ENCODE measurements at places on chromosomes 4 and X.

- DNase-seq: no peak
Measured at GRCh38 chr4:140930011-140930410, 173.8 kb upstream of the TBC1D9 start.

DNA sequence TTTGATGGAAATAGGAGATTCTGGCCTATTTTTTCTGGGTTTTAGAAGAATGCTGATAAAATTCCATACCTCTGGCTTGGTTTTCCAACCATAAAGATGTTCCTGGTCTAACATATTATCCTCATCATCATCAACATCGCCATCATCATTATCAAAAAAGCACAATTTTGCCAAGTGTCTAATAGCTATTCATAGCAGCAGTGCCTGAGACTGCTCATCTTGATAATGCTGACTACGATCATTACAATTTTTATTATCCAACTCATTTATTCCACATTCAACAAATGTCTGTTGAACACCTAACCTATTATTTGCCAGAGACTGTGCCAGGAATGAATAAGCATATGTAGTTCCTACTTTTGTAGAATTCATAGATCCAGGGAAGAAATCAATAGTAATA, 303.5 kb upstream of the GATB start:
- no peak for DNase-seq

GRCh38 chrX:71543316-71543715, 10.4 kb downstream of the OGT start:
- peak; percentile 67 for DNase-seq

DNA sequence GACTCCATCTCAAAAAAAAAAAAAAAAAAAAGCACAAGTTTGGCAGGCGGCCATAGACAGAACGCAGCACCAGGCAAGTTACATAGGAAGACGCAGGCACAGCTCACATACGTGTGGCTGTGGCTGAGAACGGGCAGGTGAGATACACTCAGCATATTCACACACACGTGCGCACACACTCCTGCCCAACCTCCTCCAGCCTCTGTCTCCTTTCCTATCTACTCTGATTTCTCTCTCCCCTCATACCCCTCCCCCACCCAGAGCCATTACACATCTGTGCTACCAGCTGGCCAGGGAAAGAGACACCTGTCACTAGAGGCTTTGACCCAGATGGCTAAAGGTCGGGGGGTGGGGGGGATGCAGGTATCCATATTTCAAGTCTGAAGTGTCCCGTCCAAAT, 2.2 kb upstream of the SLC38A5 start:
- no peak for DNase-seq

DNA sequence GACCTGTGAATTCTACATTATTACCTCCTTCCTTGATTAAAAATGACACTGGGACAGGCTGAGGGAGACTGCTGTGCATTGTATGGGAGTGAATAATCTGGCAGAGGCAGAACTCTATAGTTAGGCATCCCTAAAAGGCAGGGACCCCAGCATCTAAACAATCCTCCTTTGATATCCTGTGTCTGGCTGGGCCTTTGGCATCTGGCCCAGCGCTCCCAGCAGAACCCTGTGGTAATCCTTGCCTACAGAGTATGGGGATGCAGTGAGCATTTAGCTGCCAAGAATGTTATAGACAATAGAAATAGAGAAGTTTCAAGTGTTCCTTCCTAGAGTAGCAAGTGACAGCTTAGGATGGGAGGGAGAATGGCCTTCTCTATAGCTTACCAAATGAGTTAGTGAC, 38.5 kb downstream of the ZCCHC12 start:
- DNase-seq: no peak

DNA sequence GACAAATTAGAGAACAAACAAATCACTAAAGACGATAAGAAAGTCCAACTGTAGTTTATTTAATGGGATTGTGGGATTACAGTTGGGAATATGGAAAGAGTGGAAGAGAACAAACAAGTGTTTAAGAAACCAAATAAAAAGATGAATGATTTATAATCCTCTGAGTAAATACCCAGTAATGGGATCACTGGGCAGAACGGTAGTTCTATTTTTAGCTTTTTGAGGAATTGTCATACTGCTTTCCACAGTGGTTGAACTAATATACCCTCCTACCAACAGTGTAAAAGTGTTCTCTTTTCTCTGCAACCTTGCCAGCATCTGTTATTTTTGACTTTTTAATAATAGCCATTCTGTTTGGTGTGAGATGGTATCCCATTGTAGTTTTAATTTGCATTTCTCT, 15.0 kb downstream of the C4orf51 start:
- no peak for DNase-seq

DNA sequence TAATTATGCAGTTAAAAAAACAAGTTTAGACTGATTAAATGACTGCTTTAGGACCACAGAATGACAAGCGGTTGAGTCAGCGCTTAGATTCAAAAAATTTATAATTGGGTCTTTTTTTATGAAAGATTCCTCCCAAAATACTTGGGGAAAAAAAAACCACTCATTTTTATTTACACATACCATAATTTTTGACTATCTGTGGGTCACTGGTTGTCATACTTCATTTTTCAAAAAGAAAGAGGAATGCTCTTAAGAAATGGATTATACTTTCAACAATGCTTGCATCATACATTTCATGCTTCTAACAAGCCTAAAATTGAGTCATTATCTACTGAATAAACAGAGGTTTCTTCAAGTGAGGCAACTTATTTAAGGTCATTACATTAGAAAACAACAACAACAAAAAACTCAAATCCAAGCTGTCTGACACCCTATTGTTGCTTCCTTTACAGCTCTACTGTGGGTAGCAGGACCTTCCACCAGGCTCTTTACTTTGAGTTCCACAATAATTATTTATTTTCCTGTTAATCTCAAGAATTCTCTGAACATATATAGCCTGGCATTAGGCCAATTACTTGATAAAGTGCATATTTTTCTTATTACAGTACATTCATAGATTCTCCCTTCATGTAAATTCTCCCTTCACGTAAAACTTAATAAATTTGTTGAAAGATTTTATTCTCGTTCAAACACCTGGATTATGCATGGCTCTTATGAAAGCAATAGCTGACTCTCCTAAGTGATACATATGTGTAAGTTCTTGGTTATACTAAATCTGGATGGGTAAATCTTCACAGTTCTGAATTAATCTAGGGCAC, 445.5 kb downstream of the PCDH10 start:
- no peak for DNase-seq

DNA sequence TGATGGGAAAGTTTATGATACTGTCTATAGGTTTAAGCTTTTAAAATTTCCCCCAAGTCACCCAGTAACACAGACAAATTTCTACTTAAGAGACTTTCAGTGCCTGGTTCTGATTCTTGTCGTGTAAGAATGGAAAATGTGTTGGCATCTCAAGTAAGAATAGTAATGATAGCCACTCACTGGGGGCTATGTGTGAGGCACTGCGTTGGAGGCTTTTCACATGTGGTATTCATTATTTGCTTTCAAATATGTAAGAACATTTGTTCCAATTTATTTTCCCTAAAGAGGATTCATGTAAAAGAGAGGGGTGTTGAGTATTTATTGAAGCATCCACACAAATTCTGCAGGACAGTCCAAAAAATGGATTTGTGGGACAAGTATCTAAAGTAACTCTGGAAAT, 143.6 kb downstream of the FNIP2 start:
- DNase-seq: no peak

DNA sequence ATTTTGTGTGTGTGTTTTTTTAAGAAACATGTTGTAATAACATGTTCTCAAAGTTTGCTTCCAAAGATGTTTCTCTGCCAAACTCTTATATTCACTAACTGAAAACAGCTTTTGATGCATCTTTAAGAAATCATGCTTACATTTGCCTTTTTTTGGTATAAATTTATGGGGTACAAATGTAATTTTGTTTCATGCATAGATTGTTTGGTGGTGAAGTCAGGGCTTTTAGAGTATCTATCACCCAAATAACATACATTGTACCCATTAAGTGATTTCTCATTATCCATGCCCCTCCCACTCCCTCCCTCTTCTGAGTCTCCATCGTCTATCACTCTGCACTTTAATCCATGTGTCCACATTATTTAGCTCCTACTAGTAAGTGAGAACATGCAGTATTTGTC, 30.8 kb downstream of the SPINK2 start:
- DNase-seq: no peak

GRCh38 chr4:75718529-75718928, 5.8 kb upstream of the USO1 start:
- DNase-seq: no peak

DNA sequence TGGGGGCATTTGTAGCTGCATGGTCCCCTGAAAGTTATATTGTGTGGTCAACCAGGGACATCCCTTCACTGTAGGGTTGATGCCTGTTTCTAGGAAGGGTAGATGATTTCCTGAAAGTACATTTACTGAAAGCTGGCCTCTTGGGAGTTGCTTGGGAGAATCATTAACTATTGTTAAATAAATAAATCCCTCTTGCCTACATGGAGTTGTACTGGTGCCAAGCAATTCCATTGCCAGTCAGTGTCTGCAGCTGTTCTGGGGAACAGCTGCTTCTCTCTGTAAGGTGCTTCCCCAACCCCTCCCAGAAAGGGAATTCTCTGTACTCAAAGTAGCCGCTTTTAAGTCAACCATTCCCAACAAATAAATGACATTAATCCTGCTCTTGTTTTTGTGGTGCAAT, 51.1 kb downstream of the C4orf51 start:
- DNase-seq: no peak

DNA sequence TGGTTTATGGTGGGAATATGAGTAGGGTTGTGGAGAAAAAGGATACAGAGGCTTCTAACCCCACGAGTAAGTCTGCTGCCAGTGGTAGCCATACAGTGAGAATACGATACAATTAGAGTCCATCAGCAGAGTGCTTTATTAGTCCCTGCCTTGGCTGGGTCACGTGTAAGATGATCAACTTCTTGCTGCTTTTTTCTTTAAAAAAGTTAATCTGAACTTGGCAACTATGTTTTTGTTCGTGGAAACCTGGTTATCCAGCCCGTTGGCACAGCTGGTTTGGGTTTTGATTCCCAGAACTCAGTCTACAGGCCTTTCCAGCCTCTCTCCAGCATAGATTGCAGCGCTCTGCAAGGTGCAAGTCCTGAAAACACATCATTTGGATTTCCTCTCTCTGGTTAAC, 53.1 kb upstream of the LSM6 start:
- no peak for DNase-seq

GRCh38 chrX:80489166-80489565, 68.9 kb downstream of the TENT5D start:
- DNase-seq: no peak

DNA sequence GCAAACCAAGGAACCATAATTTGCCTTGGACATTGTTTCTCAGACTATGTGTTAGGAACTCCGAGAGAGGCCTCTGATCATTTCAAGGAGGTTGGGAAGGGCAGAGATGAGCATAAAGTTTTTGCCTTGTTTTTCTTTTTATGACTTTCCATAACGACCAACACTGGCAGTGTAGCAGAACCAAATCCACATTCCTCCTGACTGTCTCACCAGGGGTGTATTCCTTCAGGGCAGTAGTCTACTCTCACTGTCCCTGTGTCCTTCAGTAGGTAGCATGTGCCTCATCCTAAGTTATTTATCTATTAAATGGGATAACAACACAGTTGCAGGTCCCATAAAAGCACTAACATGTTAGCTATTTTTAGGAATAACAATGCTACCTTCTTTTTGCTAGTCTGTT, 20.8 kb downstream of the EGFL6 start:
- DNase-seq: no peak

DNA sequence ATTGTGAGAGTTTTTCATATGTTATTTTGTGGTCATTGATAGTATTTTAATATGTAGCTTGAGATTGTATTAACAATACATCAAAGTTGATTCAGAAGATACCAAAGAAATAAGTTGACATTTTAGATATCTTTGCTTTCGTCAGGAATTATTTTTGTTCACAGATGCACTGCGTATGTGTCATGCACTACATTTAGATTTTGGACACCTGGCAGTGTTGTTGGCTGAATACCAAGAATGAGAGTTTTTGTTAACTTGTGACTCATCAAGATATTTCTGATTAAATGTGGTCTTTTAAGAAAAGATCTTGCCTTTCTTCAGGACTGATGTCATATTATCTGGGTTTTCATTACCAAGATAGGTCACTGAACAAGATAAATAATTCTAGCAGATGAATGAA, 633.4 kb downstream of the CENPC start:
- no peak for DNase-seq

DNA sequence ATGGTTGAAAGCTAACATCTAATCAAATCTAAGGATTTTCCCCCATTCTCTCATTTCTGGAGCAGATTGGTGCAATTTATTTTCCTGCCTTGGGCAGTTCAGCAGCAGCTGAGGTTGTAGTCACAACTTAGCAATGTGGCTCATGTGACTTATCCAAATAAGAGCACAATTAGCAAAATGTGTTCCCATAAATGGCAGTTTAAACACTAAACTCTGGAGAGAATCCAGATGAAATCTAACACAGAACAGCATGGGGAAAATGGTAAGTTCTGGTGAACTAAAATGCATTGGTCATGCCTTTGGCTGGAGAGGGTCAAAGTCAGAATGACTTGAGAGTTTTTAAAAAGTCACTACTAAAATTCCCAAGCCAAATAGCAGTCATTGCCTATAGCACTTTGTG, 422.6 kb upstream of the DIPK2B start:
- peak; percentile 17 for DNase-seq

- no peak for DNase-seq
Measured at GRCh38 chrX:118495958-118496762, 545 bp downstream of the DOCK11 start.

GRCh38 chrX:38678821-38679220, 117.5 kb downstream of the TSPAN7 start:
- DNase-seq: no peak

GRCh38 chr4:71635139-71635748, 148.6 kb downstream of the GC start:
- DNase-seq: no peak

DNA sequence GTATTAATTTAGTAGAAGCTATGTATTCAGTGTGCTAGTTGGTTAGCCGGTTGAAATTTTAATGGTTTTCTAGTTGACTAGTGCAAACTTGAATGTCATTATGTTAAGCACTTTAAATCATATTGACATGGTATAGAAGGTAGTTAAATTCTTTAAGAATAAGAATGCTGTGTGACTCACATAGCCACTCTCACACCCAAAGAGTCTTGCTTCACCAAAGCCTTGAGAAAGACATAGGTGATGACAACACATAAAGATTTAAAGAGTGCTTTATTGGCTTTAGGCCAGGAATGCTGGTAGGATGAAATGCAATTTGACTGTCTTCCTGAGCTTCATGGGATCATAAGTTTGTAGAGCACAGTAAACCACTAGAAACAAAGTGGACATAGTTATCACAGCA, 85.3 kb downstream of the DCAF8L2 start:
- no peak for DNase-seq

GRCh38 chrX:31580726-31581125, 508.9 kb upstream of the FTHL17 start:
- no peak for DNase-seq
